Amniotic stem cell (primary cell): ENCODE measurements at places on chromosomes 12 and 14.

DNA sequence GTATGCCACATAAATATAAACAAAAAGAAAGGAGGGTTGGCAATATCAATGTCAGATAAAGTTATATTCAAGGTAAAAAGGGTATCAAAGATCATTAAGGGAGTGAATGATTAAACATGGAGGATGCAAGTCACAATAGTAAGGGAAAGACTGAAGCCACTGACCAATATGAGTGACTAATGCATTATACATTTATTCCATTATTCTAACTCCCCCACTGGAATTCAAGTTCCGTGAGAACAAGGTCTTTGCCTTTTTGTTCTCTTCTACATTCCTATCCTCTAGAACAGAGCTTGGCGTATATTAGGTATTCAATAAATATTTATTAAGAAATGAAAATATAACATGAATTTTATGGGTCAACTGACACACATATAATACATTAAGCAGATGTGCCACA lies 30.7 kb downstream of the MAP4K5 start:
- no peak for DNase-seq

- DNase-seq: no peak
These were observed 619.2 kb upstream of the LRFN5 start for GRCh38 chr14:40987481-40987880.

DNA sequence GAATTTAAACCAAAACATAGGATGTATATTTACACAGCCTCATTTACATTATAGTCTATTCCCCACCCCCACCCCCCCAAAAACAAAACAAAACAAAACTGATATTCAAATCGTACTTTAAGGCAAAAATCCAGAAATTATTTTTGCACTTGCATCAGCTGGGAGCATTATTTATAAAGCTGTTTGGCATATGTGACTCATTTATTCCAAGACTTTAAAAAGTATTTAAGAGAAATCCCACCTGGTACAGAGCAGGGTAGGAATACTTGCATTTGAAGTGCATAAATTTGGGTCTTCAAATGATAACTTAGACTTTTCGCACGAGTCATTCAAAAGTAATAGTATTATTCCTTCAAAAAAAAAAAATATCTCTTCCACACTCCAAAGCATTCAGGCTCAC lies 1.1 kb downstream of the KLHL28 start:
- DNase-seq: no peak

DNA sequence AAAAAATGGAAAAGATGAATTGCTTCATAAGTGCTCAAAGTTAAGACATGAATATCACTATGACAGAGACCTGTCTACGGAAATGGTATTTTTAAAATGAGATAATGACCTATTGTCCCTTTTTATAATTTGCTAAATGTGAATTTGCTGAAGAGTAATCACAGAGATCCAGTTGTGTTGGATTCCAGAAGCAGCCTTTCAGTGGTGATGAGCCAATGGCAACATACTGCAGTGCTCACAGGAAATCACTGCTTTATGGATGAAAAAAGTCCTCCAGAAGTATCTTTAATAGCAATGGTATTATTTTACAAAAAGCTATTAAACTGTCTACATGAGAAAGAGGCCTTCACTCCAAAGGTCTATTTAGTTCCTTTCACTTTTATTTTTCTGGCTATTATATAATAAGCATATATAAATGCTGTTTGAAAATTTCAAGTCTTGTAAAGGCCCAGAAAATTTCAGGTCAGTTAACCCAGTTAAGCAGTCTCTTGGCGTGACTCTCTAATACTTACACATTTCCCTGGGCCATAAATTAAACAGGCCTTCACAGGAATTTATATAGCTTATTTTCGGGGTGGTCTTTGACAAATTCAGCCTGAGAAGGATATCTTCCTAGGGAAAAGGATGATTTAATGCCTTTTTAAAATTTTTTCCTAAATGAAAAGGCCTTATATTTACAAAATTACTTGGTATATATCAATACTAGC lies 55.4 kb downstream of the KCNJ8 start:
- DNase-seq: no peak

GRCh38 chr14:61653507-61653906 lies 41.8 kb upstream of the HIF1A start:
- peak; percentile 46 for DNase-seq

- DNase-seq: no peak
These were observed 520 bp downstream of the CSRP2 start for GRCh38 chr12:76878099-76878898.

- DNase-seq: no peak
These were observed 115.2 kb downstream of the PRICKLE1 start for GRCh38 chr12:42474391-42474790.

GRCh38 chr14:35368139-35368460 lies 36.4 kb downstream of the NFKBIA start:
- no peak for DNase-seq

DNA sequence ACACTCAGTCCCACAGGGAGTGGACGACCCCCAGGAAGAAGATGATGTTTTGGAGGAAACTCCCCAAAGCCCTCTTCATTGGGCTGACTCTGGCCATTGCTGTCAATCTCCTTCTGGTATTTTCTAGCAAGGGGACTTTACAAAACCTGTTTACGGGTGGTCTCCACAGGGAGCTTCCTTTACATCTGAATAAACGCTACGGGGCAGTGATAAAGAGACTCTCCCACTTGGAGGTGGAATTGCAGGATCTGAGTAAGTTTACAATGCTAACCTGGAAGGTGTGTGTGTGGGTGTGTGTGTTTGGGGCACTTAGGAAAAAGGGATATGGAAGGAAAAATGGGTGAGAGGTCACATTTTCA lies 416 bp downstream of the GALNT8 start:
- DNase-seq: no peak

DNA sequence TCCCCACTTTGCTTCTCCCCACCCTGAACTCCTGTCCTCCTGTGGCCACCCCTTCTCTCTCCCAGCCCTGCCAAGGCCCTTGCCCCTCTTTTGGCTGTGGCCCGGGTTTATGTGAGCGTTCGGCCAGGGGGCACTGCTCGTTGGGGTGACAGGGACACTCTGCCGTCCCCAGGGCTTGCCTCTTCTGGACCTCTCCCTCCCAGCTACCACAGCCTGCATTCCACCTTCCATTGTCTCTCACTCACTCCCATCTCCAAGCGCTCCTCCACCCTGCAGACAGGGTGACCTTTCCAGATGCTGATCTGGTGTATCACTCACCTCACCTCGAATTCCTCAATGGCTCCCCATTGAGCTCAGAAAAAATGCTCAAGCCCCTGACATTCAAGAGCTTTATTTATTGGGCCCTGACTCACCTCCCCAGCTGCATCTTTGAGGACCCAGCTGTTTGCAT lies 1.4 kb downstream of the SERPINA9 start:
- DNase-seq: no peak

DNA sequence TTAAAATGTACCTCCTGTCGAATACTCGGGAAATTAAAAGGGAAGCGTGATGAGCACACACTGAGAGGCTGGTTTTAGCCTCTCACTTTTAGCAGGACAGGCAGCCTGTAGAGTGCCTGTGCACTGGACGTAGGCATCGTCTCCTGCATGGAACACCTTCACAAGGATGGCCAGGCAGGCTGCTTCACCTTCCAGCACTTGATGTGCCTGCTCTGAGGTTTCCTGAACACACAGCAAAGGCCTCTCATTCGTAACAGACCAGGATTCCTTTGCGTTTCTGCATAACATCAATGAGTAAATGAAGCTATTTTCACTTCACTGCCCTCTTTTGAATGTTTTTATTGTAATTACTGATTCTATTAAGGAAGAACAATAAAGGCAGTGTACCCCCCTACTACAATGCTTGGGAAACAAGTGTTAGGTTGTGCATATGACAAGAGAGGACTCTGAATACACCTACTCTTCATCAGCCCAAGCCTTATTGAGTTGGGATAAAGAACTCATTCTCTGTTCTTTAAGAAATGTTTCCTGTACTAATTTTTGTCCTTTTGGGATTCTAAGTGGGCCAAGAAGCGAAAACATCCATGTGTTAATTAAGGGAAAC lies 1077.6 kb upstream of the FOXG1 start:
- DNase-seq: no peak

GRCh38 chr12:14482886-14483285 lies 84.8 kb downstream of the PLBD1 start:
- DNase-seq: no peak

- no peak for DNase-seq
These were observed 27.2 kb downstream of the NGB start for GRCh38 chr14:77243853-77244252.

- peak; percentile 90 for DNase-seq
These were observed 13.0 kb downstream of the PLEKHG6 start for GRCh38 chr12:6323340-6323994.

- DNase-seq: no peak
These were observed 14.7 kb downstream of the MYL6 start for GRCh38 chr12:56172839-56173238.

DNA sequence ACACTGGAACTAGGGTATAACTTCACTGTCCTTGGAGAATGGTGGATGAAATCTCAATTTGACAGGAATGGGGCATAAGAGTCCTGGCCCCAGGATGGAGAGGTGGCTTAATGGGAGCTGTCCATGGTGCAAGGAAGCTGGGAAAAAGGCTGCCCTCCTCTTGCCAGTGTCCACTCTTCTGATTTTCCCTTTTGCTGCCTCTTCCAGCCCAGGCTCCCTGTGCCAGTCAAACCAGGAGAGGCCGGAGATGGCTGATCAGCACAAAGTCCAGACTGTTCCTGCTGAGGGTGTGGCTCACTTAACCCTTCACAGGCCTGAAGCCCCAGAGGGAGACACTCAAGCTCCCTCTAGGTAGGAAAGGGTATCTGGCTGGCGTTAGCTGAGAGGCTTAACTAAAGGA lies at the start of gene MYO1A:
TSS of gene MYO1A (minus strand) at position 240 of the 400 bp plus-strand sequence. CDS start 1,806 bp downstream, outside the sequence.
- DNase-seq: no peak

- DNase-seq: no peak
These were observed 323.8 kb downstream of the APAF1 start for GRCh38 chr12:98968896-98969295.

DNA sequence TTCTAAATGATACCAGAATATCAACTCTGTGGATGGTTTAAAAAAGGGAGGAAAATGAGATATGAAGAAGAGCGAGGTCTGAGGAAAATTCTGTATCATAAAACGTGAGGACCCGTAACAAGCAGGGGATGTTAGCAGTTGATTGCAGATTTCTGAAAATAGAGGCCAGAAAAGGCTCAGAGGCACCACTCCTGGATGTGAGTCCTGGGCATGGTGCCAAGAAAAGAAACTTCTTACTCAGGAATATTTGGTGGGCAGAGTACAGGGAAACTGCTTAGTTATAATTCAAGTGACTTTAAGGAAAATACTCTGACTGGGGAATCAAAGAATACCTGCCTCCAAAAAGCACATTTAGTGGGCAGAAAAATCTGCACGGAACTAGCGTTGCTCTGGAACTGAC lies 85.5 kb downstream of the PRICKLE1 start:
- no peak for DNase-seq

GRCh38 chr12:109571773-109572505 lies 1.4 kb downstream of the MMAB start:
- DNase-seq: no peak

DNA sequence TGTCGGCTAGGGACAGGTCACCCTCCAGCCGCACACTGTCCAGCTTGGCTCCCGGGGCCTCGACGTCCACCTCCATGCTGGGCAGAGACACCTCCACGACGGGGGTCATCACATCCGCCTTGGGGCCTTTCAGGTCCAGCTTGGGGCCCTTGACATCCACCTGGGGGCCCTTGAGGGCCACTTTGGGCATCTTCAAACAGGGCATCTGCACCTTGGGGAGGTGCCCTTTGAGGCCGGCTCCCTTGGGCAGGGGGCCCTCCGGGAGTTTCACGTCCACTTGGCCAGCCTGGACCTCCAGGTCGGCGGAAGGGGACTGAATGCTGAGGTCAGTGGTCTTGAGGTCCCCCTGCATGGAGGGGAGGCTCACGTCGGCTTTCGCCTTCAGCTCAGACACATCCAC lies 17.9 kb downstream of the PLD4 start:
- DNase-seq: no peak

- peak; percentile 29 for DNase-seq
These were observed 19.8 kb upstream of the AQP2 start for GRCh38 chr12:49930515-49931288.

DNA sequence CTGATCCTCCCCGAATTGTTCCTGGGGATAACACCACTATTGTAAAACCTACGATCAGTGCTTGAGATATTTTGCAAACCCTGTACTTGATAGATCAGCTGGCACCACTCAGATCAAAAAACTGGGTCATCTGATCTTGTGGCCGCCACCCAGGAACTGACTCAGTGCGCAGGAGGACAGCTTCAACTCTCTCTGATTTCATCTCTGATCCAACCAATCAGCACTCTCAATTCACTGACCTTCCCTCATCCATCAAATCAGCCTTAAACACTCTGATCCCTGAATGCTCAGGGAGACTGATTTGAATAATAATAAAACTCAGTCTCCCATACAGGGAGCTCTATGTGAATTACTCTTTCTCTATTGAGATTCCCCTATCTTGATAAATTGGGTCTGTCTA lies 4.2 kb upstream of the XPOT start:
- DNase-seq: no peak

GRCh38 chr14:94328196-94328595 lies 5.1 kb upstream of the SERPINA6 start:
- DNase-seq: no peak

GRCh38 chr14:68815298-68816182 lies 22.7 kb upstream of the ZFP36L1 start:
- no peak for DNase-seq

- no peak for DNase-seq
These were observed 13.3 kb downstream of the SLC25A29 start for GRCh38 chr14:100292776-100293461.

GRCh38 chr12:132837693-132838409 lies 9.2 kb upstream of the GOLGA3 start:
- no peak for DNase-seq

DNA sequence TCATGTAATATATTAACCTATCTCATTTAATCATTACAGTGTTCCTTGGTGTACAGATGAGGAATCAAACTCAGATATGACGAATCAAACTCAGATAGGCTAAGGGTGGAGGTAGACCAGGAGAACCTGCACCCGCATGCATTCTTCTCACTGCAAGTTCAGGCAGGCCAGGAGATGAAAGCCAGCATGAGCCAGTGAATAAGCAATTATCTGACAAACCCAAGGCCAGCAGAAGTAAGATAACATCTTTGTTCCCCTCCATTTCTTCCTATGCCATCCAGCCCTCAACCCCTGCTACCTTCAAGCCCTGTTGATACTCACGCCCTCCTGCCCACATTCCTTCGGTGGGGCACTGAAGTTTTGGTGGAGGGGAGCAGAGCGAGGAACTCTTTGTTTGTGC lies 152.2 kb downstream of the ETV6 start:
- no peak for DNase-seq

DNA sequence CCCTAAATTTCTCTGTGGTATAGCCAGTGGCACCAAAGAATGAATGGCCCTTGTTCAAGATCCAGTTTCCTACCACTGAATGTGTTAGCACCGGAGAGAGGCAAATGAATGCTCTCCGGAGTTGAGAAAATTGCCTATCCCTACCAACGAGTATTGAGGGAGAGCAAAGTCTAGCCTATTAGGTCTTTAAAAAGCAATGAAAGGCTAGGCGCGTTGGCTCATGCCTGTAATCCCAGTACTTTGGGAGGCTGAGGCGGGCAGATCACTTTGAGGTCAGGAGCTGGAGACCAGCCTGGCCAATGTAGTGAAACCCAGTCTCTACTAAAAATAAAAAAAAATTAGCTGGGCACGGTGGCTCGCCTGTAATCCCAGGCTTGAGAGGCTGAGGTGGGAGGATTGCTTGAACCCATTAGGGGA lies 898 bp upstream of the RAB15 start:
- DNase-seq: no peak
